ENCODE measurements at places on chromosomes 3 and 15. TPM values are rescaled to one million over a fixed set of nuclear protein-coding genes. Genes with fewer than 3 reads are reported as not detected.

- no peak for DNase-seq
Measured at GRCh38 chr15:88695101-88695500, 56.3 kb downstream of the ISG20 start.

DNA sequence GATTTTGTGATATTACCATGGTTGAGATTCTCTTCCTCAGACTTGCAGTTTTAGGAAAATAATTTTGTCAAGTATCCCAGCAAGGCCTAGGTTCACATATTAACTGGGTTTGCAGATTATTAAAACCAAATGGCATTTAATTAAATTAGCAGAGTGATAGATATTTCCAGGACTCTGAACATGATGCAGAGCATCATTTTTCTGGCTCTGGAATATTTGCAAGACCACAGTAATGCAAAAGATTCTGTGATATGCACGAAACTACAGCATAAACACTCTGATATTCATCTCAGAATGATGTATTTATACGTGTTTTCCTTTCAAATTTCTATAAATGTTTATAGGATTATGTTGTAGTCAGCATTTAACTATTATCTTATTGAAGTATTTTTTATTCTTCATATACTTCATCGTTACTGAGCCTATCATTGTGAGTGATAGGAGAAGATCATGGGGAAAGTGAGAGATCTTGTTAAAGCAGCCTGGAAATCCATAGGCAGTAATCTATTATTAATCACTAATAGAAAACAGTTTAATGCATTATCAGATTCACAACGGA lies 1245.6 kb downstream of the OTOL1 start:
- no peak for DNase-seq

DNA sequence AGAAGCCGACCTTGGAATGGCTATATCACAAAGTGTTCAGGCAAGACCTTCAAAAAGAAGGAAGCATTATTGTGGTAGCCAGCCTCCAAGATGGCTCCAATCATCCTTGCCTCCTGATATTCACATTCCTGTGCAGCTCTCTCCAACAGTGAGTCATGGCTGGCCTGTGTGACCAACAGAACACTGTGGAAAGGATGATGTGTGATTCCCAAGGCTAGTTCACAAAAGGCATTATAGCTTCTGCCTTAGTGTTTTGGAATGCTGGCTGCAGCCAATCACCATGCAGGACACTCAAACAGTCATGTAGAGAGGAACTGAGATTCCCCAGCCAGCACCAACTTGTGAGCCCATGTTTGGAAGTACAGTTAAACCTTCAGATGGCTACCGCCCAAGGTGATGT lies 102.6 kb downstream of the EFL1 start:
- DNase-seq = peak; percentile 93

DNA sequence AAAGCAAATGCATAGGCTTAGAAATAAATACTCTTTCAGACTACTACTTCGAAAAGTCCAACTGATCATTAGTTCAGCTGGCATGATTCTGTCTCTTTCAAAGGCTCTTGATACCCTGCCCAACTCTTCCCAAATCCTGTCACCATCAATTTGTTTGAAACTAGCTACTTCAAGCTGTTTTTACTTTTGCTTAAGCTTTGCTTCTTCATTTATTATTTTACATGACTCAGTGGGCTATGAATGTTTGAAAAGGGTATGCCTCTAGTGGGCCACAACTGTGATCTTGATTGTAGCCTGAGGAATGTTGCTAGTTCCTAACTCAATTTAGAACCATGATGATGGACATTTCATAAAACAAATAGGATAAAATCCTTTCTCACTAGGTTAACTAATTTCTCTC lies 340.8 kb downstream of the NAALADL2 start:
- no peak for DNase-seq

DNA sequence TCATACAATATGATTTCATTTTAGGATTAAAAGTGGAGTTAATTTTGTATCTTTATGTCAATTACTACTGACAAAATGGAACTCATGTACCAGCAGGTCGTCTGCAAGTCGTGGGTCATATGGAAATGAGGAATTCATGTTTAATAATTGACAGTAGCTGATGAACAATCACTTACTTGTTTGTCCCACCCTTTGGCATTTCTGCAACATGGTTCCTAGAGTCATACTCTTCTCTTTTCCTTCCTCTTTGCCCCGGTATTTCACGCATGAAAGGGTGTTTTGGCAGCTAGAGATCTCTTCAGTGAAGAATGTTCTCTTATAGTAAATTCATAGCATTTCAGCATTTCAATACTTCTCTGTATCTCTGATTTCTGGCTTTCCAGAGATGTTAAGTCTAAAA lies 133.3 kb upstream of the SLC24A5 start:
- no peak for DNase-seq

Gene ZNF774
- total RNA-seq = 1.8 TPM

Gene BFSP2
- not detected for total RNA-seq

DNA sequence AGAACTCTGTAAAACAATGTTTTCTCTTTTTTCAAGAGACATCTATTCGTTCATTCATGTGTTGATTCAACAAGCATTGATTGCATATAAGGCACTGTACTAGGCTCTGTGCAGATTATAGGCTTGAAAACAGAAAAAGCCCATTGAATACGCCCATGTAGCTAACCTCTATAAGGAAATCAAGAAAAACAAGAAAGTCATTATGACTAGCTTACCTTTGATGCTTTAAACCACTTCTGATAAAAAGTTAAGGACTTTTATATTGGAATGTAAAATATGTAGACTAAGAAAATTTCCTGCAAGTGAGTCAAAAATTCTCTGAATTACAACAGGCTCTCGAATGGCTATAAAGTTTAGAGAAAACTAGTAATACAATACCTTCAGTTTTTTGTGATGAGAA lies 92.5 kb downstream of the BDH1 start:
- DNase-seq = no peak

- DNase-seq = peak; percentile 89
Measured at GRCh38 chr3:150319900-150320299, 88.2 kb upstream of the TSC22D2 start.

- no peak for DNase-seq
Measured at GRCh38 chr15:68097029-68097428, 42.9 kb downstream of the PIAS1 start.

Gene RARRES1
- 19.5 TPM for total RNA-seq

DNA sequence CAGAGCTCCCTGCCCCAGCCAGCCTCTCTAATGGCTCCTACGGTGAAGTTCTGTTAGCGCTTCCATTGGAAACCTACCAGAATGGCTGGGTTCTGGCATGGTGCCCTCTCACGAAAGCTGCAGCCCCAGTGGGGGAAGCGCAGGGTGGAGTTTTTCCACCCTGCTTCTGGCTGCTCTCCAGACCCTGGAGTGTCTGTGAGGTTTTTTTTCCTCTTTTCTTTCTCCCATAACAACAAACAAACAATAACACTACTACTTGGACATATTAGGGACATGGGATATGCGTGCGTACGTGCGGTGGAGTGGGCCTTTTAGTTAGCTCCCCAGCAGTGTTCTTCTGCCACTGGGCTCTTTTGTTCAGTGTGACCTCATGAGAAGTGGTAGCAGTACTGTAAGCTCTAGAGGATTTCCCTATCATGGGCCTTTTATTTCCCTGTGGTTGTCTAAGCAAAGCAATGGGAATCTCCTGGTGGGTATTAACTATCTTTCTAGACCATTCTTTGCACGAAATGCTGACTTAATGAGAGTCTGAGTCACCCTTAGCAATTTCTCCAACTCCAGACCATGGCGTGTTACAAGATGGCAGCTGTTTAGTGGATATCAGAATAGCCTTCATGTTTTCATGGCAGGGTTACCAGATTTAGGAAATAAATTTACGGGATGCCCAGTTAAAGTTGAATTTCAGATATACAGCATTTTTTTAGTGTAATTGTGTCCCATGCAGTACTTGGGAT lies 161.9 kb downstream of the FNDC3B start:
- peak; percentile 93 for DNase-seq

DNA sequence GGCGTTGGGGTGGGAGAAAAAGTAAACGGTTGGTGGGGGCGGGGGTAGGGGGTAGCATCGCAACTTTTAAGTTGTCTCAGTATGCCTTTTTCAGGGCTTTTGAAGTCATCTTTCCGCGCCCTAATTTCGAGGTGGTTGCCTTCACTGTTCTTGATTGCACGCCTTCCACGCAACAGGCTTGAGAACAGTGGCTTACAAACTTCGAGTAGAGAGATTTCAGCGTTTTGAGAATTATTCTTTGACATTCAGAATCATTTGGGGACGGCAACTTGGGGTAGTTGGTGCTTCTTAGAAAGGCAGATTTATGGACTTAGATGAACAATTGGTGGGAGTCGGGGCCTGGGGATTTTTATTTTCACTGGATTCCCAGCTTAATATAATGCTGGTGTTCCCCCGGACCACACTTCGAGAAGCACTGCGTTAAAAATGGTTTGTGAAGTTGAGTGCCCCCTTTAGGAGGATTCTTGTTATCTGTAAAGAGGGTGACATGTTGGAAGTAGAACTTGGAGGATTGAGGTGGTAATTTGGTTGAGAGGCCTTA lies 880 bp downstream of the PPP4R2 start:
- DNase-seq = peak; percentile 59

DNA sequence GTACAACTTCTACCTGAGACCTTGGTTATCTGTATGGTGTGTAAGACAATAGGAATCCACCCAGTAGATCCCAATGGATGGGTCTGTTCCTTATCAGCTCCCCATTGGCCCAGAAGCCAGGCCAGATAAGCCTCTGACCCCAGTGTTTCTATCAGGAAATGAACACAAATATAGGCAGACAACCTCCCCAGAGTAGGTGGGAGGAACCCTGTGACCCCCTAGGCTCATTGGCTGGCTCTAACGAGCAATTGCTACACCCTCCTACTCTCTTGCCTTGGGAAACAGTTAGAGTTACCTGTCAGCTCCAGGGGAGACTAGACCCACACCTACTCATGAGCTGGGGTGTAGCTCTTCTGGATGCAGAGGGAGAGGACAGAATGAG lies 299.9 kb downstream of the UACA start:
- no peak for DNase-seq

DNA sequence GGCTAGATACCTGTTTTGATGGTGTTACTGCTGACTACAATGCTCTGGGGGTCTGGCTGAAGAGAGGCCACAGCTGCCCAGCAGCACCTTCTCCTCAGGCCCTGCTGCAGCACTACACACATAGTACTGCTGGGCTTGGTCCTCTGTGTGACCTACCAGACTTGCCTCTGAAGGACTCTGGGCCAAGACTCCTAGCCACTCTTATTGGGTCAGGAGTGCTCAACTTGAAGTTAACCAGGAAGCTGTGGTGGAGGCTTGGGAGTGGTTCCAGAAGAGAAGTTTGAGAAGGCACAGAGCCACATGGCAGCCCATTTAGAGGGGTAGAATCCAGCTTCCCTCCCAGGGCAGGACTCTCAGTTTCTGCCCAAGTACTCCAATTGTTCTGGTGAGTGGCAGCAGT lies 16.6 kb downstream of the ELP6 start:
- DNase-seq = peak; percentile 72

DNA sequence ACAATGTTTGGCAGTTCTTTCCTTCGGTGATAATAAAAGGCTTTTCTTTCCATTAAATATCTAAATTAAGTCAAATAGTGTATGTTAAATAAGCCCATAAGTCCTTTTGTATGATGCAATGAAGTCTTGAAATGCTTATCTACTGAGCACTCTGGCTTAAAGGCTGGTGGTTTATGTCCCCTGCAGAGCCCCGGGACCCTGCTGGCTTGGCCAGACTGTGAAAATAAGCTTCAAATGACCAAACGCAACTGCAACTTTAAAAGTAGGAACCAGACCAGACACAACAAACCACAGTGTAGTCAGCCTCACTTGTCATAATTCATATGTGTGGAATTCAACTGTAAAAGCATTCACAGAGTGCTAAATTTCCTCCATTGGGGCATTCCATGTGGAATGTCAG lies 72.5 kb downstream of the FOXP1 start:
- peak; percentile 85 for DNase-seq

DNA sequence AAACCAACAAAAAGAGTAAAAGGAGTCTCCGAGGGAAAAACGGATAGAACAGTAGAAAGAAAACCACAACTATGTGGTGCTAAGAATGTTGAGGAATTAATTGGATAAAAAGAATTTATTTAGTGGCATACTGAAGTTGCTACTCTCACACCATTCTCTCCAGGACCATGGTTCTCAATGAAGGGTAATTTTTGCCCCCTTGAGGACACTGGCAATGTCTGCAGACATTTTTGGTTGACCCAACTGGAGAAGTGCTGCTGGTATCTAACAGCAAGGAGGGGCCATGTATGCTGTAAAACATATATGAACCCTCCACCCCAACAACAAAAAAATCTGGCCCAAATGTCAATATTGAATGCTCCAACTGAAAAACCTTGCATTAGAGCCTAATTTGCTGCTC lies 85.9 kb upstream of the CSPG5 start:
- peak; percentile 14 for DNase-seq

Gene TF
- total RNA-seq = 0.88 TPM

- DNase-seq = no peak
Measured at GRCh38 chr3:132283916-132284405, 33.2 kb upstream of the ACP3 start.

Gene SIDT1
- total RNA-seq = under 0.01 TPM

Gene SPINT1
- 0.72 TPM for total RNA-seq

- DNase-seq = peak; percentile 49
Measured at GRCh38 chr15:73570355-73571032, 62.7 kb downstream of the NPTN start.

GRCh38 chr3:133209871-133210550 lies 171.8 kb downstream of the TMEM108 start:
- peak; percentile 45 for DNase-seq

Gene DLEC1
- total RNA-seq = 0.29 TPM

GRCh38 chr15:59516655-59517461 lies 78.9 kb downstream of the FAM81A start:
- DNase-seq = no peak

DNA sequence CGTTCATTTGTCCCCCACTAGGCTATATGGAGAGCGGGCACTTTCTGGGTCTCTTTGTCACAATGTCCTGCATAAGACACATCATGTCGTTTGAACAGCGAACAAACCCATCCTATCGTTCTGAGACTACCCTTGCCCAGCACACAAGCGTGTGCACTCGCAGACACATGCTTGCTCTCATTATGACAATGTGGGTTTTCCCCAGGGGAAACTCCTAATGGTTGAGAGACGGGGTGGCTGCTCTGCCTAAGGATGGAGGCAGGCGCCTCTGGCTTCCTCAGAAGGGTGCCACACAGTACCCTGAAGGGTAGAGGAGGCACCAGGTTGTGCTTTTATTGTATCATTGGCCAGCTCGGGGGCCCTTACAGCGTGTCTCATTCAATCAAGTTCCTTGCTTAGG lies 51.0 kb upstream of the MYZAP start:
- no peak for DNase-seq
